ENCODE measurements at places on chromosomes 2 and 18. TPM values are rescaled to one million over a fixed set of nuclear protein-coding genes. Genes with fewer than 3 reads are reported as not detected.

- no peak overlapping the region for H3K27ac ChIP-seq
- H3K27me3 ChIP-seq: no peaks in the 10 kb centered on the region
- no peak for DNase-seq
These were observed 29.6 kb downstream of the M1AP start for GRCh38 chr2:74618410-74619083.

GRCh38 chr2:9247177-9247576 is 40.6 kb downstream of the ASAP2 start:
- H3K27me3 ChIP-seq: no peaks in the 10 kb centered on the region
- H3K4me1 ChIP-seq: peaks cover 11% of the 10 kb centered on the region
- no peak overlapping the region for H3K27ac ChIP-seq

GRCh38 chr2:24382363-24383073 is 22.2 kb upstream of the ITSN2 start:
- H3K4me1 ChIP-seq: no peaks in the 10 kb centered on the region
- no peaks in the 10 kb centered on the region for H3K27me3 ChIP-seq
- H3K36me3 ChIP-seq: no peaks in the 10 kb centered on the region

Gene AMER3
- polyA plus RNA-seq: not detected

All from psoas muscle (tissue), 8 donors.